Epithelial cell of proximal tubule (primary cell): ENCODE measurements at places on chromosomes 5 and 9.
A peak's percentile ranks its signal among the peaks of the same experiment; 100 is the strongest.

GRCh38 chr5:6755941-6756340 lies 42.7 kb downstream of the TENT4A start:
- DNase-seq = no peak

GRCh38 chr5:1555011-1555807 lies 31.4 kb upstream of the LPCAT1 start:
- peak; percentile 95 for DNase-seq

DNA sequence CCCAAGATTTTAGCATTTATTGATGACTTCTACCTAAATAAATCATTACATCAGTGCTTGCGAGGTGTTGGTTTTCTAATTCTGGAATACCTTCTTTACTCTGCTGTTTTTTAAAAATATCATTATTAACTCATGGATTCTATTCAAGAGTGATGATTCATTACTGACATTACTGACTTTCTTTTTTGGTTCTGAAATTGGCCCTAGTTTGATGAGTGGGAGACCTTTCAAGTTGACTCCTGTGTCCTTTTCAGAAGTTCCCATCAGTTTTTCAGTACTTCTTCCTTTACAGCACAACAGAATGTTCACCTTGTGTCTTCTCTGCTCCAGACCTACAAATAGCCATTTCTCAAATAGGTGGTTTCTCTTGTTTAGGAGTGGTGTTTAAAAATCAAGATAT lies 114.1 kb downstream of the PCSK5 start:
- DNase-seq = no peak

GRCh38 chr5:149683964-149684363 lies 46.1 kb upstream of the PPARGC1B start:
- no peak for DNase-seq

DNA sequence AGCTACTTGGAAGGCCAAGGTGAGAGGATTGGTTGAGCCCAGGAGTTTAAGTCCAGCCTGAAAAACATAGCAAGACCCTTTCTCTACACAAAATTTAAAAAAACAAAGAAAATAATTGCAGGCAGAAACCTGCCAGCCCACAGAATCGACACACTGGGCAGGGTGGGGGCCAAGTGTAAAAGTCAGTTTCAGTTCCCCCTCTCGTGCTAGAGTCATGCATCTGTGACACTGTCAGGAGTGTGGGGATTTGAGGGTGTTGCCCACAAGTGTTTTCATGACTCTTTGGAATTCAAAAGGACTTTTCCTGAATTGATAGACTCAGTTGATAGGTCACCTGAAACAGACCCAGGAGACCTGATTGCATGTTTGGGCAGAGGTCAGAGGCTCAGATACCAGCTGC lies 47.6 kb downstream of the PRRC2B start:
- no peak for DNase-seq

GRCh38 chr5:148730942-148731898 lies 76.9 kb upstream of the HTR4 start:
- DNase-seq = peak; percentile 57

- no peak for DNase-seq
These were observed 96.3 kb downstream of the ZNF608 start for GRCh38 chr5:124650147-124650561.
